ENCODE measurements at places on chromosomes 6 and 20.

DNA sequence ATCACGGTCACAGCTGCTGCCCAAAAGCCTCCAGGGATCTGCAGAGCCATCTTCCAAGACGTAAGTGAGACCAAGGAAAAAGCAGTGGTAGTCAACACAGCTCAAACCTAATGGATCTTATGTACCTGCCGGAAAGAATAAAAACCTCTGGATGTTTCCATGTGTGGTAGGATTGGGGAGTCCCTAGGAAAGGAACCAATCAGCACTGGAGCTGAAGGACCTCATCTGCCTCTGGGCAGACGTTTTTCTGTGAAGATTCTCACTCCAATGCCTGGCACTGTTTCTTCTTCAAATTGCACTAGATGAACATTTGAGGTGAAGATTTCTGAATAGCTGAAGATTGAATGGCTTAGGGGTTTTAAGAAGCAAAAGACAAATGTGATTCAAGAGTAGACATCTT lies at the start of gene HLA-DQB2:
HLA-DQB2 (minus strand) TSS at position 112 of the 400 bp plus-strand sequence; CDS start at position 50, 62 bp downstream.
- no peak for DNase-seq

GRCh38 chr6:144065213-144065660 lies 30.1 kb downstream of the SF3B5 start:
- no peak for DNase-seq

GRCh38 chr6:100574836-100575235 lies 110.1 kb upstream of the SIM1 start:
- DNase-seq = no peak

- no peak for DNase-seq
Observed at GRCh38 chr6:170122651-170123050, 168.2 kb downstream of the DLL1 start.

DNA sequence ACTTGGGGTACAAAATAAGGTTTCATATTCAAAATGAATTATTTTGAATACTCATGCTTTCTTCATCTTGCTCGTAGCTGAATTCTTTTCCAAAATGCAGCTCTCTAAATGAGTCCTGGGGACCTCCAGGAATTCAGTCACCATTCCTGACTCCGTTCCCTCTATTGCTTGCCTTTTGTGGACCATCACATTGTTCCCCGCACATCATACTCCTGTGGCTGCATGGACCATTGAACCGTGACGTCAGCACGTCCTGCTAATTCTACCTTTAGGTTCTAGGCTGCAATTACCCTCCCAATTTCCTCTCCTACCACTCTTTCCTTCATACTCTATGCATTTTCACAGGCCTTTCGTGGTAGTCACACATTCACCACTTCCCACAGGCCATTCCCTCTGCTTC lies 173.1 kb upstream of the ID4 start:
- no peak for DNase-seq

DNA sequence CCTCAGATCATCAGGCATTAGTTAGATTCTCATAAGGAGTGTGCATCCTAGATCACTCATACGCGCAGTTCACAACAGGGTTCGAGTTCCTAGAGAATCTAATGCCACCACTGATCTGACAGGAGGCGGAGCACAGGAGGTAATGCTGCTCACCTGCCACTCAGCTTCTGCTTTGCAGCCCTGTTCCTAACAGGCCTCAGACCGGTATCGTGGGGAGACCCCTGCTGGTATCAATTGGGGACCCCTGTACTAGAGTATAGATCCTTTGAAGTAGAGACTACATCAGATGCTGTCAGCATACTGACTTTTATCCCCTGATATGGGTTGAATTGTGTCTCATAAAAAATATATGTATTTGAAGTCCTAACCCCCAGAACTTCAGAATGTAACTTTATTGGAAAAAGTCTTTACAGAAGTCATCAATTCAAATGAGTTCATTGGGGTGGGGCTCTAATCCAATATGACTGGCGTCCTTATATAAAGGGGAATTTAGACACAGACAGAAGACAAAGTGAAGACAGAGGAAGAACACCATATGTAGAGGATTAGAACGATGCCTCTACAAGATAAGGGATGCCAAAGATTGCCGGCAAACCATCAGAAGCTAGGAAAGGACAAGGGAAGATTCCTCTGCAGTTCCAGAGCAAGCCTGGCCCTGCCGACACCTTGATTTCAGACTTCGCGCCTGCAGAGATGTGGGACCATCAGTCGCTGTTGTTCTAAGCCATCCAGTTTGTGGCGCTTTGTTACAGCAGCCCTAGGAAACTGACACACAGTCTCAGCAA lies 104.4 kb upstream of the BTBD3 start:
- no peak for DNase-seq

DNA sequence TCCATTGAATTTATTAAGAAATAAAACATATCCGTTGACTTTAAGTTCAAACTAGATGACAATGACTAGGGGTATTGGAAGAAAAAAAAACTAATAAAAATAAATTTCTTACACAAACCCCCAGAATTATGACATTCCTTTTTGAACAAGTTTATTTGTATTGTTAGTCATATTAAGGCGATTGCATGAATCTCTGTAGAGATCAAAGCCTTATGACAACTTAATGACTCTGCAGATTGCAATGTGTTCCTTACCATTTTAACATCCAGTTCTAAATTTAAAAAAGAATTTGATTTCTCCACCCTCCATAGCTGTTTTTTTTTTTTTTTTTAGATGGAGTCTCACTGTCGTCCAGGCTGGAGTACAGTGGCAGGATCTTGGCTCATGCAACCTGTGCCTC lies 189.8 kb upstream of the CEP162 start:
- DNase-seq = no peak

Data from thoracic aorta (tissue), 2 donors.